SK-N-SH treated with all-trans-retinoic acid at 6 μM for 48 hours (cell line): ENCODE measurements at places on chromosomes 16 and 17.

GRCh38 chr16:3754081-3754703 lies 36.9 kb upstream of the TRAP1 start:
- peak; percentile 87 for ATAC-seq

GRCh38 chr16:1871974-1872635 lies at the start of gene MEIOB:
TSS of gene MEIOB (minus strand) at chr16:1872164. CDS start at chr16:1868175, 3,989 bp downstream.
- ATAC-seq, result peak; percentile 78

DNA sequence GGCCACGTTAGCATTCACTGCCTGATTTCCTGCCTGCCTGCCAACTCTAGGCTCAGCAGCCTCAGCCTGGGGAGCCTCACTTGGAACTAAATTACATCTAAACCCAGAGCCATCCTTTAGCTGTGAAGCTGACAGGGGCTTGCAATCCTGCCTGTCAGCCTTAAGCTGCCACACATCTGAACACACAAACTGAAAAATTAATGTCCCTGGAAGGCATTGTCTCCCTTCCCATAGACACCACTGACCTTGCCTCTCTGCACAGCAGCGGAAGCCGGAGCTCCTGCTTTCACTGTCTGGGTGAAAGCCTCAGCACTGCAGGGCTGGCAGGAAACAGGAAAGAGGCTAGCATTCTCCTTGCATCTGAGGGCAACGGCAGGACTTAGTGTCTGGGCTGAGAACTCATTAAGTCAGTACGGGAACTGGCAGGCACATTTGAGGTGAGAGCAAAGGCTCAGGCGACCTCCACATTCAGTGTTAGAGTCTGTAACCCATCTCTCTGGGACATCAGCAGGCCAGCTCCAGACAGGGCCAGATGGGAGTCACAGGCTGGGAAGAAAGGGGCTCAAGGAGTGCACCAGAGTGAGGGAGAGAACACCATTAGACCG lies 452.4 kb upstream of the C16orf82 start:
- ATAC-seq, result no peak

GRCh38 chr17:57636985-57637665 lies 108.0 kb downstream of the CCDC182 start:
- no peak for ATAC-seq

DNA sequence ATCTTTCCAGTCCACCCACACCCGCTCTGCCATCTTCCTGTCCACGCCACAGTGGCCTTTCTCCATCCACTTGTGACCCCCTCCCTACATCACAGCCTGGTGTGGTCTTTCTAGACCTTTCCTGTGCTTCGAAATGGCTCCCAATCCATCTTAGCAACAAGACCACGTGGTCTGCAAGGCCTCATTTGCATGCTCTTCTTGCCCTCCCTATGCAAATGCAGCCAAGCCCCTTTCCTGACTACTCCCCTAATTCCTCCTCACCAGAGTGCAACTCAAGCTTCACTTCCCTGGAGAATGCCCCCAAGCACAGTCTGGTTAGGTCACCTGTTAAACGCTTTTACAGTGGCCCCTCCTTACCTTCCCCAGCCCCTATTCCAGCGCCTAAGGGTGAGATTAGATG lies 6.1 kb downstream of the PPP1R9B start:
- no peak for ATAC-seq

GRCh38 chr17:48244814-48245213 lies 137.2 kb downstream of the SNX11 start:
- ATAC-seq, result no peak

GRCh38 chr17:45282683-45283644 lies 21.1 kb upstream of the SPATA32 start:
- no peak for ATAC-seq

GRCh38 chr16:4660454-4661007 lies 32.8 kb upstream of the NUDT16L1 start:
- ATAC-seq, result peak; percentile 44

GRCh38 chr16:8950580-8951077 lies 13.1 kb downstream of the USP7 start:
- no peak for ATAC-seq

DNA sequence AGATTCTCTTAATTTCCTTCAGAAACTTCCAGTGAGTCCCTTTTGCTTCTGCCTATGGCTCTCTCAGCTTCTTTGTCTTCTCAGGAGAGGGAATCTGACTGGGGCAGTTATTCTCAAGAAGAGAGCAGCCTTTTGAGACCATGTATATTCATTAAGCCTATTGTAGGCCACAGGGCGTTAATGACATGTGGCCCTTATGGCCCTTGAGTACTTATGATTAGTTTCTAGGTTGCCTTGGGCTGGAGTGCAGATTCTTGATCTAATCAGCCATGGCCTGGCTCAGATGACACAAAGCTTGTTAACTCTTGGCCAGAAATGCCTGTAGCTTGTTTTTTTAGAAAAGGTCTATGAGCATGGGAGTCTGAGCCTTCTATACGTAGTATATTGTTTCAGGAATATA lies 17.4 kb downstream of the MFSD11 start:
- ATAC-seq, result no peak

- ATAC-seq, result no peak
Measured at GRCh38 chr16:27624154-27625049, 74.5 kb downstream of the KATNIP start.

- no peak for ATAC-seq
Measured at GRCh38 chr16:24246911-24247607, 9.1 kb upstream of the CACNG3 start.

DNA sequence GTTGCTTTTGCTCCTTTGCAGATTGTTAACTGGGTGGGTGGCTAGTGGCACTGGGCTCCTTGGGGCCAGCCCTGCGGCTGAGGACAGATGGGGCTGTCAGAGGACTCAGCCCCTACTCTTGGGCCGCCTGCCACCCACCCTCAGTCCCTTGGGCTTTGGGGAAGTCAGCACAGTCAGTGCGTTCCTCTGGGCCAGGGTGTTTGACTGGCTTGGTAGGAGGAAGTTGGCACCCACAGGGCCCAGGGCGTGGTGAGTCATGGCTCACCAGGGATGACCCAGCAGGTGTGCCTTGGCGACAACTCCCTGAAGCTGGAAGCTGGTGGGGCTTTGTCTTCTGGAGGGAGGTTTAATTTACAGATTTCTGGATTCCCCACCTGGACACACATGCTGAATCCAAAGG lies 32.4 kb downstream of the HAPSTR1 start:
- no peak for ATAC-seq

DNA sequence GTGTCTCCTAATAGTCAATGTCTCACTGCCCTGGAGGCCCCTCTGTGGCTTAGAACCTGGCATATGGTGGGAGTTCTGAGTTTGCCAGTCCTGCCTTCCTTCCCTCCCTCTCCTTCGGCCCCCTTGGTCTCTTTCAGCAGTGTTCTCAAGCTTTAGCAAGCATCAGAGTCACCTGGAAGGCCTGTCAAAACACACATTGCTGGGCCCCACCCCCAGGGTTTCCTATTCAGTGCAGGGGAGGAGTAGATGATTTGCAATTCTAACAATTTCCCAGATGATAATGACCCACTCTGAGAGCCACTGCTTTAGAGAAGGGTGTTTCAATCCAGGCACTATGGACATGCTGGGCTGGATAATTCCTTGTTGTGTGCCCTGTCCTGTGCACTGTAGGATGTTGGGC lies 26.4 kb upstream of the TMEM220 start:
- ATAC-seq, result no peak

DNA sequence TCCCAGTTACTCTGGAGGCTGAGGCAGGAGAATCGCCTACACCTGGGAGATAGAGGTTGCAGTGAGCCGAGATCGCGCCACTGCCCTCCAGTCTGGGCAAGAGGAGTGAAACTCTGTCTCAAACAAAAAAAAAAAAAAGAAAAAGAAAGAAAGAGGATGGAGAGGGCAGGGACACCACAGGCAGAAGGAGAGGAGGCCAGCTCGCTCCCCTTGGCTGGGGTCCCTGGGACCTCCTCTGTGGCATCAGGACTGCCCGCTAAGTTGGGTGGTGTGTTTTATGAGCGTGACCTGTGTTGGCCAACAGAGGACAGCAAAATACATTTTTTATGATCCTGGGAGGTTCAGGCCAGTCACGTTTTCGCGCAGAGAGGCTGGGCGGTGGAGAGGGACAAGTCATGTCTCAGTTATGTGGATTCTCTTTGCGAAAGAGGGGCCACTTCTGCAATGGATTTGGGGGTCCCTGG lies 229.6 kb downstream of the MRTFB start:
- peak; percentile 94 for ATAC-seq

DNA sequence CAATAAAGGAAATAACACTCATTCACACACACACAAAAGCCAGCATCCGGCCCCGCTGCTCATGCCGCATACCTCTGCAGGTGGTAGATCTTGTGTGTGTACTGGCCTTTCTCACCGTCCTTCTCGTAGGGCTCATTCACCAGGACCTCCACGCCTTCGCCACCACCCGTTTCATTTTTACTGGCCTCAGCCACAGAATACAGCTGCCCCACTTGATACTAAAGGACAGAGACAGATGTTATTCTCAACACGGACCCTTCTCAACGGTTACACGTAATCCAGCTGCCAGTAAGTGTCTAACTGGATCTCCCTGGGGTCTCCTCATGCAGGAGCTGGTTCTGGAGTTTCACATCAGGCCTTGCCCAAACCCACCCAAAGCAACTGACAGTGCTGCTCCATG lies 9.7 kb downstream of the PITPNA start:
- no peak for ATAC-seq

DNA sequence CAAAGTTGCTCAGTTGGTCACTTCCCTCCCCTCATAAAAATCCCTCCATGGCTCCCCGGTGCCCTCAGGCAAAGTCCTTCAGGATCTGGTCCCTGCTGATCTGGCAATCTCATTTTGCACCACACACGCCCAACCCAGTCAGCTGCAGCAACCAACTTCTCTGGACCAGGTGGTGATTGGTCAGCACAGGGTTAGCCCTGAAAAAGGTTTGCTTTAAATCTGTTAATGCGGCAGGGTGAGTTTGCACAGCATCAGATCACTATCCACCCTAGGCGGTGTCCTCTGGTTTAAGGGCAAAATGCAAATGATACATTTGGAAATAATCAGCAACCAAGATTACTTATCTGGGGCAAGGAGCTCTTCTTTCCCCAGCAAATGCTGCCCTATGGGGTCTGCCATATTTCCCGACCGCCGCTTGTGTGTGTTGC lies 42.9 kb upstream of the TNRC6C start:
- peak; percentile 60 for ATAC-seq

- ATAC-seq, result peak; percentile 72
Measured at GRCh38 chr17:59643159-59644140, 23.8 kb downstream of the CLTC start.

GRCh38 chr17:72387487-72387886 lies 266.7 kb downstream of the SOX9 start:
- ATAC-seq, result peak; percentile 74

GRCh38 chr17:11205659-11206058 lies 35.4 kb upstream of the SHISA6 start:
- ATAC-seq, result no peak

DNA sequence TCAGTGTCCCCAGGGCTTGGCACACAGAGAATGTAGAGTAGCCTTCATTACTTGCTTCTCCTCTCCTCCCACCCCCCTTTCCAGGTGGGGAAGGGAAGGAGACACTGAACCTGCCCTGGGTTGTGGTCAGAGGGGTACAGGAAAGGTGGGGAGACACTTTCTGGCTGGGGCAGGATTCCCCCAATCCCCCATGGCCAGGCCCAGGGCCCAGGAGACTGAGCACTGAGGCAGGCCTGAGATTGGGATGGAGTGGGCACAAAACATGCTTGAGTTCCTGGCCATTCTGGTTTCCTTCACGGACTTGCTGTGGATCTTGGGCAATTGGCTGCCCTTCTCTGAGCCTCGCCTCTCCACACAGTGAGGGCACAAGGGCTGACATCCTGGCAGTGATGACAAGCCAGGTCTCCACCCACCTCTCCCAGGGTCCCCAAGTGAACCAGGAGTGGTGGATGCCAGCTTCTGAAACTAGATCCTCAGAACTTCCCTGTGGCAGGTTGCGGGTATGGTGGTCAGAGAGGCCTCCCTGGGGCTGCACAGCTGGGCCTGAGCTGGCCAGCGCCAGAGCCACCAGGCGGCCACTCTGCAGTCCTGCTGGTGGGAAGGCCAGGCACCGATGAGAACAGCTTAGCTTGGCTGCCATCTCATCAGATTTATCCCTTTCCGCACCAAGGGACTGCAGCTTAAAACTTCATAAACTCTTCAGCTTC lies 9.3 kb downstream of the ZNF629 start:
- ATAC-seq, result no peak

DNA sequence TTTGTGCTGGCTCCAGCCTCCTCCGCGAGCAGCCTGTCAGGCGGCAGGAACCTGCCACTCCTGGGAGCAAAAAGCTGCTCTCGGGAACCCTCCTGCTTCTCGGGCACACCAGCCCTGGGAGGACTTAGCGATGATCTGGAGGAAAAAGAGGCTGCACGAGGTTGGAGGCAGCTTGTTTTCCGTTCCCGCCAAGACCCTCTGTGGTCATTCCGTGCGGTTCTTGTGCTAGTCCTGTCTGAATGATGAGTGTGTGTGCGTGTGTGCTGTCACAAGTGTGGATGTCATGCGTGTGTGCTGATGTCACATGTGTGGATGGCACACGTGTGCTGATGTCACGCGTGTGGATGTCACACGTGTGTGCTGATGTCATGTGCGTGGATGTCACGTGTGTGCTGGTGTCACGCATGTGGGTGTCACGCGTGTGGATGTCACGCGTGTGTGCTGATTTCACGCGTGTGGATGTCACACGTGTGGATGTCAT lies 150.0 kb downstream of the NPIPB11 start:
- no peak for ATAC-seq
